Sigmoid colon (tissue), 7 donors: ENCODE measurements at places on chromosomes 5 and 9. TPM values are rescaled to one million over a fixed set of nuclear protein-coding genes. Genes with fewer than 3 reads are reported as not detected.
A peak's percentile ranks its signal among the peaks of the same experiment; 100 is the strongest.

- no peak for DNase-seq
Observed at GRCh38 chr9:72257814-72258213, 107.2 kb downstream of the ZFAND5 start.

GRCh38 chr5:116411101-116411571 lies 163.5 kb downstream of the SEMA6A start:
- DNase-seq = peak; percentile 66

- no peak for DNase-seq
Observed at GRCh38 chr5:74655716-74656115, 15.2 kb upstream of the ENC1 start.

- DNase-seq = no peak
Observed at GRCh38 chr5:72991394-72991793, 35.6 kb downstream of the FCHO2 start.

- DNase-seq = no peak
Observed at GRCh38 chr9:16866587-16866986, 3.9 kb downstream of the BNC2 start.

GRCh38 chr9:6014670-6015270 lies 654 bp downstream of the RANBP6 start:
- no peak for DNase-seq

- DNase-seq = peak; percentile 35
Observed at GRCh38 chr9:135526089-135526729, 5.0 kb downstream of the LCN1 start.

GRCh38 chr5:129960831-129961230 lies 56.6 kb downstream of the CHSY3 start:
- DNase-seq = no peak

- no peak for DNase-seq
Observed at GRCh38 chr9:16571127-16571802, 299.2 kb downstream of the BNC2 start.

DNA sequence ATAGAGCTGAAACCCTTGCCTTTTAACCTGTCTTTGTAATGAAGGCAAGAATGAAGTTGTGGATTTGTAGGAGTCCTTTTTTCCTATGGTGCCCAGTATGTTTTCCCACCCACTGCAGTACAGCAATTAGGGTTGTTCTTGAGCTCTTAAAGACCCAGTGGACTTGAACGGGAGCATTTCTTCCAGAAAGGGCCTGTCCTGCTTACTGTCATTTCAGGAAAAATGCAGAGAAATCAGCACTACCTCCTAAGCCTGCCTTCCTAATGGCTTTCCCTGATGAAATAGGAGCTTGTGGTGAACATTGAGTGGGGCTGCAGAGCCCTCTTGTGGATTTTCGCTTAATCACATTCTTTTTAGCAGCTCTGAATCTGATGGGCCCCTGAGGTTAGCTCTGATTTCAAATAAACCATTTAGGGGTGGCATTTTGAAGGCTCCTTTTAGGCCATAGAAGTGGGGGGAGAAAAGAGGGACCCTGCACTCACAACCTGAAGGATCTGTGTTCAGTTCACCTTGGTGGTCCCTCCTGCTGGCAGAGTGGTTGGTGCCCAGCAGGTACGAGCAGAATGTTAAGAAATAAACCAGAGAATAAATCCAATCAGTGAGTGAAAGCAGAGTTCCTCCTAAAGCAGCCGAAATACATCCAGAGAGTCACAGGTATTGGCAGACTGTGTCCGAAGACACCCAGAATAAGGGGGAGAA lies 188.0 kb upstream of the KLF9 start:
- DNase-seq = peak; percentile 85

FST gene
- total RNA-seq = 6.1 TPM

PCDHB5 gene
- 3.1 TPM for total RNA-seq

FAM153A gene
- 2.1 TPM for total RNA-seq
